CD4-positive, alpha-beta memory T cell (primary cell): ENCODE measurements at places on chromosomes 12 and 14. TPM values are rescaled to one million over a fixed set of nuclear protein-coding genes. Genes with fewer than 3 reads are reported as not detected.

Gene PIANP
- total RNA-seq: 1.5 TPM

Gene CAPZA3
- total RNA-seq: not detected

Gene CCDC175
- not detected for total RNA-seq

Gene SLC17A8
- total RNA-seq: not detected

Gene UNC79
- 0.03 TPM for total RNA-seq

Gene PIWIL1
- total RNA-seq: not detected

Gene GLI1
- 0.35 TPM for total RNA-seq

Gene IQSEC3
- 0.91 TPM for total RNA-seq

Gene RNU6-8
- total RNA-seq: not detected

Gene NPAS3
- total RNA-seq: not detected

Gene ACTR6
- 51.0 TPM for total RNA-seq

Gene TSPAN11
- not detected for total RNA-seq

DNA sequence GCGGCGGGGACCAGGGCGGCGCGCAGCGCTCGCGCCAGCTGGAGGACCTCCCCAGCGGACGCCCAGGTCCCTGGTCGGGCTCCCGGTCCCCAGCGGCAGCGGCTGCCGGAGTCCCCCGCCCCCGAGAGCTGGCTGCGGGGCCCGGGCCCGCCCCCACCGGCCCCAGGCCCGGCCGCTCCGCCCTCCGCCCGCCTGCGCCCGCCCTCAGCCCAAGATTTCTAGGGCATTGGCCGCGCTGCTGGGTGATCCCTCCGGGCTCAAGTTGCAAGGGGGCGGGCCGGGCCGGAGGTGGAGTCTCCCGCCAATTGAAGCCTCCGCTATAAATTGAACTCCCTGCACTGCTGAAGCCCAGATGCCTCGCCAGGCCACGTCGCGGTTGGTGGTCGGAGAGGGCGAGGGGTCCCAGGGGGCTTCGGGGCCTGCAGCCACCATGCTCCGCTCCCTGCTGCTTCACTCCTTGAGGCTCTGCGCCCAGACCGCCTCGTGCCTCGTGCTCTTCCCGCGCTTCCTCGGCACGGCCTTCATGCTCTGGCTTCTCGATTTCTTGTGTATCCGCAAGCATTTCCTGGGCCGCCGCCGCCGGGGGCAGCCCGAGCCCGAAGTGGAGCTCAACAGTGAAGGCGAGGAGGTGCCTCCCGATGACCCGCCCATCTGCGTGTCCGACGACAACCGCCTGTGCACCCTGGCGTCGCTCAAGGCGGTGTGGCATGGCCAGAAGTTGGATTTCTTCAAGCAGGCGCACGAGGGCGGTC is at the start of gene DIO3:
Gene DIO3, plus strand, starts transcription at position 351 of the 752 bp plus-strand sequence.
- DNase-seq: no peak

DNA sequence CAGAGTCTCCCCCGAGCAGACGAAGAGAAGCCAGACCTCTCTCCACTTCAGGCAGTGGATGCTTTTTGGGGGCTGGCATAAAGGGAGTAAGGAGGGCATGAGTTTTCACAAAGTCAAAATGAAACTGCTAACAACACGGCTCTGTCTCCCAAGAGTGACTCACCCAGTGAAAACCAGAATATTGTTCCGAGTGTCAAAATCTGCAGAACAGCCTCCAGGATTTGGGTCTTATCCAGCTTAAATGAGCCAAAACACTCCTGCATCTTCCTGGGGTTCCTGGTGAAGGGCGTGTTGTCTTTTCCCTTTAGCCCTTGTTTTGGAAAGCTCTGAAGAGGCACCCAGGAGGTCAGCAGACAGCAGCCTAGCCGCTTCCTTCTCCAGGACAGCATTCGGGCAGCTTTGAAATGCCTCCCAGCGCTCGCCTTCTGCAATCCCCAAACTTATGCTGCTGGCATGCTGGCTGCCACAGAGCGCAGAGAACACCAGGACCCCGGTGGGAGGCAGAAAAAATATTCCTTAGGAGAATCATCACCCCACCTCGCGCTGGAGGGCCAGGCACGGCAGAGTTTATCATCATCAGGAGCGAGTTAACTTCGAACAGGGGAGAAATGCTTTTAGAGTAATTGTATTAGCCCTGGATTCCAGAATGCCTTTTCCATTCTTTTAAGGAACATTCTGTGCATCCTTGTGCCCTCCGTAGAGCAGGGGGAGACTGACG is 117.7 kb upstream of the NCOR2 start:
- no peak for DNase-seq

- DNase-seq: no peak
These were observed 1.0 kb upstream of the TBK1 start for GRCh38 chr12:64450711-64451486.

GRCh38 chr12:16272222-16272621 is 5.3 kb downstream of the SLC15A5 start:
- DNase-seq: no peak

- no peak for DNase-seq
These were observed 14.6 kb downstream of the GNS start for GRCh38 chr12:64744422-64745258.

DNA sequence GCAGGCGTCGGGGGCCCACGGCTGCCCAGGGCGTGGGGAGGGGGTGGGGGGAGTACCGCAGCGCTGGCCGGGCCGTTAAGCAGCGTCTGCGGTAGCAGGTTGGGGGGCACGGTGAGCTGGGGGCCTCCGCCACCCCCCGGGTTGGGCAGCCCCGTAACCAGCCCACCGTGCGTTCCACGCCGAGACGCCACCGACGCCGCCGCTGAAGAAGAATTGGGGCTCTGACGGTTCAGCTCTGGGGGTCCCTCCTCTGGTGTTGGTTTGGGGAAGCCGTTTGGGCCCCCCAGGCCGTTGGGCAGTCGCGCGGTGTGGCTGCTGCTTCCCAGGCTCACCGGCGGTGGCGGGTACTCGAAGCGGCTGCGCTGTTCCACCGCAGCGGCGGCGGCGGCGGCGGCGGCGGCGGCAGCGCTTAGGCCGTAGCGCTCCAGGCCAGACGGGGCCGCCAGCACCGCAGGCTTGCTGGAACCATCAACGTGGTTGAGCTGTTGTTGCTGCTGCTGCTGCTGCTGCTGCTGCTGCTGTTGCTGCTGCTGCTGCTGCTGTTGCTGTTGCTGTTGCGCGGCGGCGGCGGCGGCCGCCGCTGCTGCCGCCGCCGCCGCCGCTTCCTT is 1.5 kb downstream of the IRF2BPL start:
- DNase-seq: peak; percentile 73

GRCh38 chr14:92945959-92946846 is 23.3 kb downstream of the CHGA start:
- DNase-seq: no peak

- DNase-seq: no peak
These were observed 17.4 kb upstream of the CACNA2D4 start for GRCh38 chr12:1935700-1936378.

DNA sequence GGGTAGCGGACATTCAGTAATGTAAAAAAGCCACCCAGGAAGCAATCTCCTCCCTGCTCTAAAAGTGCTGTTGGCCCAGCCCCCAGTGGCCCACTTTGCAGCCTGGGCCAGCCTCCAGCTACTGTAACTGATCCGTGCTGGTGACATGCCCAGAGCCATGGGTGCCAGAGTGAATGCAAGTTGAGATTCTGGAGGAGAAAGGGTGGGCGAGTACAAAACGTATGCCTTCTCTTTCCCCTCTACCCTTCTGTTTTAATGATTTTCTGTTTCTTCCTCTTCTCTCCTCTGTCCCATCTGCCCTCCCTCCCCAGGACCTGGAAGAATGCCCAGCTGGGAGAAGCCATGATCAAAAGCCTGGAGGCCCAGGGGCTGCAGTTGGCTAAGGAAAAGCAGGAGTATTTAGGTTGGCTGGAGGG is 16.9 kb downstream of the PLEKHD1 start:
- no peak for DNase-seq

DNA sequence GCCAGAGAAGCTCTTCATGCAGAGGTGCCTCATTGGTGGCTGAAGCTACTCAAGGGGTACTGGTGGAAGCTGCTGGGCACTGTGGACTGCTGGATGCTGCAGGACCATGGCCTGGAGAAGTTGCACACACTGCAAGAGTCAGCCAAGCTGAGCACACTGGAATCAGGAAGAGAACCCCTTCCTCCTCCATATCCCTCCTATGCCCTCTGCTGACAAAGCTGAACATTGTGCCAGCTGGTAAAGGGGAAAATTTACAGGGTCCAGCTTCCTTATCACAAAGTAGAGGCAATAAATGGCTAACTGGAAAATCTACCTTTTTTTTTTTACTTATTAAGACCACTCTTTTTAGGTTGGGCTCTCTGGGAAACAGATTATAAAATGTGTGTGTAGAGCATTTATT is 6.5 kb downstream of the CCDC175 start:
- no peak for DNase-seq

DNA sequence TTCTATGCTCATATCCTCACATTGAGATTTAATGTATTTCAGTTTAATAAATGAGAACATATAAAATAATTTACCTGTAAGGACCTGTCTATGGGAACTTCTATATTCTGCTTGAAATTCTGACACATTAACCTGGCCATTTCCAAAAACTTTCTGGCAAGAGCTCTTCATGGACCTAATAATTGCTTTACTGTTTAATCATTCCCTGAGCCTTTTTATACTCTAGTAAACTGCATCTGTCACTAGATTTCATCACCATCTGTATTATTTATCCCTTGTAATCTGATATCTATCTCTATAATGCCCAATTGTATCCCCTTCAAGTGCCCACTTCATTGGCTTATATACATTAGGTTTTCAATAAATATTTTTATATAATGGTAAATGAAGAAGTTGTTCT is 327.7 kb downstream of the RAD51B start:
- DNase-seq: no peak

DNA sequence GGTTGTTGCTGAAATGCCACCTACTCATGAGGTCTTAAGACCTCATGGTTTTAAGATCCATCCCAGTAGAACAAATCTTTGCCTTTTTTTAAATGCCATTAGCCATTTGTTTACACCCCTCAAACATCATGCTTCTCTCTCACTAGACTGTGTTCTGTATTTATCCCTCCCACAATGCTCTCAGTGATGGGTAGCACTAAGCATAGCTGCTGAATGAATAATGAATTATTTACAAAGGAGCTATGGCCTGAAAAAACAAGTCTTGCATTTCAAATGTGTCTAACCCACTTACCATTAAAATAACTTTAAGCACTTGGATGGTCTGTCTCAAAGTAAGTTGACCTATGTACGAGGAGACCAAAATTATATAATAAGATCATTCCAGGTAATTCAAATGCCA is 334.5 kb downstream of the PAWR start:
- DNase-seq: no peak

GRCh38 chr12:51897181-51897580 is 9.3 kb downstream of the ANKRD33 start:
- no peak for DNase-seq

DNA sequence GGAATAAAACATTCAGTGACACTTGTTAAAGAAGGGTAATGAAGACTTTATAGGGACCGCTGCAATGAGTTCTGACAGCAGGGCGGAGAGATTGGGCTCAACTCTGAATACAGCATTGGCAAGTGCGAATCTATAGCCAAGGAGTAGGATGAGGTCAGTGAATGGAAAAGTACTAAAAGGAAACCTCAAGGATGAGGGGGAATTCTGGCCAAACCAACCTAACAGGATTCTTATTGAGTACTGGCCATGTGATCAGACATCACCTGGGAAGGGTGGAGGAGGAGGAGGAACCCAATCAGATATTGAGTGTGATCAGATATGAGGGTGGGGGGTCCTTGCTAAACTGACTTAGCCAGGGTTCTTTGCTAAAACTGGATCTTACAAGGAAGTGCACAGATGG is 31.0 kb downstream of the DRAM1 start:
- DNase-seq: no peak

DNA sequence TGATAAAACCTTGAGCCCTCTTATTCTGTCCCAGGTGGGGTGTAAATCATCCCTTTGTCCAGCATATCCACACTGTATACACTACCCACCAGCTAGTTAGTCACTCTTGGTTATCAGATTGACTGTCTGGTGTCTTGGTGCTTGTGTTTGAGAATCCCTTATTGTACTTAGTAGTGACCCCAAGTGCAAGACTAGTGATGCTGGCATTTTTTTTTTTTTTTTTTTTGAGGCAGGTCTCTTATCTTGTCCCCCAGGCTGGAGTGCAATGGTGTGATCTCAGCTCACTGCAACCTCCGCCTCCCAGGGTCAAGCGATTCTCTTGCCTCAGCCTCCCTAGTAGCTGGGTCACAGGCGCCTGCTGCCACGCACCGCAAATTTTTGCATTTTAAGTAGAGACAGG is 5.8 kb downstream of the VRK1 start:
- DNase-seq: no peak

DNA sequence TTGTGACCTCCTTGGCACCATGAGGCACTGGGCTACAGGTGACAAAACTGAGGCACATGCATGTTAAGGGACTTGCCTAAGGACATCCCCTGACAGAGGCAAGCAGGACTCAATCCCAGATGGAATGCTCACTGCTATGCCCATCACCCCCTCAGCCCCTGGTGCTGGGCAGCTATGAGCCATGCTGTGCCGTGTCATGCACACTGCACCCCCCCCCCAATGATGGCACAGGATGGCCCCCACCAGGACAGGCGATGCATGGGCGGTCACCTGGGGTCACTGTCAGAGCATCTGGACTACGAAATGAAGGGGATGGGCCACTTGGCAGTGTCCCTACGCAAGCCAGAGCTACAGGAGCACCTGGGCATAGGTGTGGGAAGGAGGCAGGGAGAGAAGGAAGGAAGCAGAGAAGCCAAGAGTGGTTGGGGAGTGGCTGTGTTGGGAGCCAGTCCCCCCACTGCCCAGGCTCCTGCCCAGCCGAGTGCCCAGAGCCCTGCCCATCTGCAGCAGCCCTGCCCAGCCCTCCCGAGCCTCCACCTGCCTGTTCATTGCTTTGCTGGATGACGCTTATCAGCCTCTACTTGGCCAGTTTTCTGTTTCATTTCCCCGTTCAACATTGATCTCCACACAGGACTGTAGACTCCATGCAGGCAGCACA is 84.9 kb upstream of the DIO3 start:
- DNase-seq: no peak

DNA sequence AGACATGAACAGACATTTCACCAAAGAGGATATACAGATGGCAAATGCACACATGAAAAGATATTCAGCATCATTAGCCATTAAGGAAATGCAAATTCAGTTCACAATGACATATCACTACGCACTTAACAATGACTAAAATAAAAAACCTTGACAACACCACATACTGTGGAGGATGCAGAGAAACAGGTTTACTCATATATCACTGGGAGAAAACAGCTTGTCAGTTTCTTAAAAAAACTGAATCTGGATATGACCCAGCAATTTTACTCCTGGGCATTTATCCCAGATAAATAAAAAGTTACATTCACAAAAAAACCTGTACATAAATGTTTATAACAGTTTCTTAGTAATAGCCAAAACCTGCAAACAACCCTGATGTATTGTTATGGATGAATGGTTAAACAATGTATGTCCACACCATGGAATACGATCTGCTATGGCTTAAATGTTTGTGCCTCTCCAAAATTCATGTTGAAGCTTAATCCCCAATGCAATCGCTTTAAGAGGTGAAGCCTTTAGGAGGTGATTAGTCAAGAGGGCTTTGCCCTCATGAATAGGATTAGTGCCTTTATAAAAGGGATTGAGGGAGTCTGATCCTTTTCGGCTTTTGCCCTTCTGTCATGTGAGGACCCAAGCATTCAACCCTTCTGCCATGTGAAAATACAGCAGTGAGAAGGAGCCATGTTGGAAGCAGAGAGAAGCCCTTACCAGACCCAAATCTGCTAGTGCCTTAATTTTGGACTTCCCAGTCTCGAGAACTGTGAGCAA is 36.0 kb upstream of the PPP4R3A start:
- no peak for DNase-seq

GRCh38 chr12:1262011-1262410 is 271.0 kb downstream of the ERC1 start:
- no peak for DNase-seq

- DNase-seq: no peak
These were observed 212.9 kb downstream of the DPF3 start for GRCh38 chr14:72680853-72681640.
